ENCODE measurements at places on chromosomes 7 and 10. TPM values are rescaled to one million over a fixed set of nuclear protein-coding genes. Genes with fewer than 3 reads are reported as not detected.

Gene RBP3
- not detected for total RNA-seq

Gene C7orf33
- total RNA-seq, result 0.13 TPM

Gene SLC16A12
- total RNA-seq, result 0.18 TPM

Gene PTPRZ1
- total RNA-seq, result under 0.01 TPM

Gene SPRN
- total RNA-seq, result not detected

Gene SH2B2
- total RNA-seq, result 13.4 TPM

Gene OPALIN
- not detected for total RNA-seq

Gene BTBD16
- total RNA-seq, result not detected

Gene NAT16
- not detected for total RNA-seq
